Activated T-cell treated with anti-CD3 and anti-CD28 coated beads, Interleukin-2, amount 50 U/mL, for 24 hours (primary cell): ENCODE measurements at places on chromosomes 12 and 14.

DNA sequence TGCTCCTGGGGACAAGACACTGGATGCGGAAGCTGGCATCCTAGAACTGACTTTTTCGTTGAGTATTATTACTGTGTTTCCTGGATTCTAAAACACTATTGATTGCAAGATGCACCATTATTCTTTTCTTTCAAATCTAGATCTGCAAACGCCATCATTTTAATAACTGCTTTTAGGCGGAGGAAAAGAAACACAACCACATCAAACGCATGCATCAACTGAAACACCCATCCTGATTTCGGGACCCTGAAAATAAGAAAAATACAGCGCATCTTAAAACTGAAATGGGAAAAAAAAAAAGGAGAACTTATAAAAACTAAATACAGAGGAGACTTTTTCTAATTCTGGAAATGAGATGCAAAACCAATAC lies 103.7 kb upstream of the MAX start:
- no peak for DNase-seq

- DNase-seq = no peak
These were observed 45.8 kb upstream of the CNTN1 start for GRCh38 chr12:40646456-40646855.

DNA sequence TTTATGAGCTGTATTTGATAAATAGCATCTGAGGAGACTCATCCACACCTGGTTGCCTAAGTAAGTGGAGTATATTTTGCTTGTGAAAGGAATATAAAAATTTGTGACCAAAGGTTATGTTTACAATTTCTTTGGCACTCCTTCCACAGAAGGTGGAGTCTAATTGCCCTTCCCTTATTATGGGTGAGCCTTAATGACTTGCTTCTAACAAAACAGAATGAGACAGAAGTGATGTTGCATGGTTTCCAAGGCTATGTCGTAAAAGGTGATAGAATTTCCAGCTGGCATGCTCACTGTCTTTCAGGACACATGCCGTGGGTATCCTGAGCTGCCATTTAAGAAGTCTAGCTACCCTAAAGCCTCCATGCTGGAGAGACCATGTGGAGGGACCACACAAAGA lies 116.8 kb upstream of the ABCD2 start:
- no peak for DNase-seq

DNA sequence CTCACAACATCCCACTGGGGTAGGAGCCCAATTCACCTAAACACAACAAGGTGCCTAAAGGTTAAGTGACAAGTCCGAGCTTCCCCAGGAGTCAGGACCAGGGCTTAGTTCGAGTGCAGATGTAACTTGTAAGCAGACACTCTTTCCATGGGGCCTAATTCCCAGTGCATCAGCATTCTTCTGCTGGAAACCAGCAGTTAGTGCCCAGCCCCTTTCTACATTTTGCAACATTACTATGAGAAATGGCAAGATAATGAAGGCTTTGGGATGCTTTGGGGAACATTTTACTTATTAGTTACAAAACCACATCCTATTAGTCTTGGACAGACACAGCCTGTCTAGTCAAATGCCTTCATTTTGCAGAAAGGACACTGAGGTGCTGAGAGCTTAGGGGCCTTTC lies 179.8 kb downstream of the CALM1 start:
- DNase-seq = no peak

- no peak for DNase-seq
These were observed 201.1 kb downstream of the ITPR2 start for GRCh38 chr12:26631846-26632245.

DNA sequence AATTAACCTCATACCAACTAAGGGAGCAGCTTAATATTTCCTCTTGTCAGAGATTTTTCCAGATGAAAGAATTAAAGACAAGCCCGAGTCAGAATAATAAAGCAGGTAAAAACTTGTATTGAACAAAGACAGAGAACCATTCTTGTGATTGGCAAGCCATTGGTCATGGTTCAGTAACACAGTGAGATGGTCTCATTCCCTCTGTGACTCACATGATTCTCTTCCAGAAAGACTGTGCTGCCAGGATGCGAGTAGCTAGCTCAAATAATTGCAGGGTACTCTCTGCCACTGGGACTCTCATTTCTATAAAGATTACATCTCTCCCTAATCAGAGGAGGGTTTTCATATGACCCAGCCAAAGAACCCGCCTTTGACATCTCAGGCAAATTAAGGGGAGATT lies 179.4 kb downstream of the PHLDA1 start:
- DNase-seq = no peak

- DNase-seq = peak; percentile 55
These were observed 2.9 kb downstream of the MMP17 start for GRCh38 chr12:131830914-131831571.

DNA sequence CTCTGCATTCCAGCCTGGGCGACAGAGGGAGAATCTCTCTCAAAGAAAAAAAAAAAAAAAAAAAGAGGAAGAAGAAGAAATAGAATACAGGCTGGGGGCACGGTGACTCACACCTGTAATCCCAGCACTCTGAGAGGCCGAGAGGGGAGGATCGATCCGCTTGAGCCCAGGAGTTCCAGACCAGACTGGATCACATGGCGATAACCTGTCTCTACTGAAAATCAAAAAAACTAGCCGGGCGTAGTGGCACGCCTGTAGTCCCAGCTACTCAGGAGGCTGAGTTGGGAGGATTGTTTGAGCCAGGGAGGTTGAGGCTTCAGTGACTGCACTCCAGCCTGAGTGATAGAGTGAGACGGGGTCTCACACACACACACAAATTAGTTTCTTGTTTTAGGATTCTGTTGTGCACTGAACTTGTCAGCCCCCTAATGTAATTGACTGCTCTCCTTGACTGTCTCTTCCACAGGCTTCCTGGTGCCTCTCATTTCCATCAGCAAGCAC lies 963 bp upstream of the TINF2 start:
- peak; percentile 39 for DNase-seq
